NCI-H2081 (cell line): ENCODE measurements at places on chromosomes 2 and 18.

DNA sequence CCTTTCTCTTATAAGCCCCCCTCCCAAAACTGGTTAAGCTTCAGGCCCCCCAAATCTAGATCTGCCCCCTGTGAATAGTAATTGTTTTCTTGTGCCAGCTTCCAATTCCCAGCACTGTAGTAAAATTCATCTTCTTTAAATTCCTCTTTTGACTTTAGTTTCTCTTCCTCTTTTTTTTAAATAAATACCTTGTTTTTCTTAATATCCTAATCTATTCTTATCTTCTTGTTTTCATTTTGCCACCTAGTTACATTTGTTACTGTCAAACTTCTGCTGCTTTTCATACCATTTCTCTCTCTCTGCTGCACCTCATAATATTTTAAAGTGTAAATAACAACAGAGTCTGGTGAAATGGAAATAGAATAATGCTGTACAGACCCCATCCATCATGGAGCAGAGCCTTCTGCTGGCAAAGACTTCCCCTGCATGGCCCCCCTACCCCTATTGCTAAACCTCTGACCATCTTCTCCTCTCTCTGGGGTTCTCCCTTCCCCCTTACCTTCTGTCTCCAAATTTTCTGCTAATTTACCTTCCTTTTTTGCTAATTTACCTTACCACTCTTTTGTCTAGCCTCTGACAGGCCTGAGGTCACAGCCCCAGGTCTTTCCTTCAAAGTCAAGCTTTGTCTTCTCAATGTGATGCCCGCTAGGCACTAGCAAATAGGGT, 94.9 kb upstream of the PAPOLG start:
- no peak for DNase-seq

DNA sequence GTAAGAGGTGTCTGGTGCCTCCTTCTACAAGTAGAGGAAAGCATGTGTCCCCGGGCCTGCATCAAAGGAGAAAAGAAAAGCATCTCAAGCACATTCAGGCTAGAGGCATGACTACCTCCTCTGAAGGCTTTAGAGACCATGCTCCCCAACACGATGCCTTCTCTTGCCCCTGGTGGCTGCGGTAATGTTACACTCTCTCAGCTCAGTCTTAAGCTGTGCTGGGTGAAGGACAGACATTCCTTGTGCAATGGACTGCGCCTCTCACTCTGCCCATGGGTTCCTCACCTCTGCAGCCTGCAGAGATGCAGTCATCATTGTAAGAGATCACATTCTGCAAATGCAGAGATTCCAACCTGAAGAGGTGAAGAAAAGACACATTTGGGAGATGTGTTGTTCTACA, 148.2 kb upstream of the HNRNPA3 start:
- no peak for DNase-seq

DNA sequence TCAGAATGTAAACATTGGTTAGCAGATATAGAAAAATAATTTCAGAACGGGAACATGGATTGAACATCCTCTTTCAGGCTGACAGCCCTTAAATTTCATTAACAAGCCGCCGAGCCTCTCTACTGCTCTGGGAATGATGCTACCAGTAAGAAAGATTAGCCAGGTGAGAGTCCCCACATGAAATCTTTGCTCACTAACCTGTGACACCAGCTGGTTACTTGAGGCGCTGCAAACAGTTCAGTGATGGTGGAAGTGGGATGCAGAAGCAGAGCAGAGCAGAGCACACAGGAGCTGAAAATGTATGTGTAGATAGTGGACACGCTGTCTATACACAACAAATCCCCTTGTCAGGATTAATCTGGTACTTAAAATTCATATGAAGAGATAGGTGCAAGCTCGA, 721.1 kb downstream of the DPP10 start:
- peak; percentile 32 for DNase-seq

DNA sequence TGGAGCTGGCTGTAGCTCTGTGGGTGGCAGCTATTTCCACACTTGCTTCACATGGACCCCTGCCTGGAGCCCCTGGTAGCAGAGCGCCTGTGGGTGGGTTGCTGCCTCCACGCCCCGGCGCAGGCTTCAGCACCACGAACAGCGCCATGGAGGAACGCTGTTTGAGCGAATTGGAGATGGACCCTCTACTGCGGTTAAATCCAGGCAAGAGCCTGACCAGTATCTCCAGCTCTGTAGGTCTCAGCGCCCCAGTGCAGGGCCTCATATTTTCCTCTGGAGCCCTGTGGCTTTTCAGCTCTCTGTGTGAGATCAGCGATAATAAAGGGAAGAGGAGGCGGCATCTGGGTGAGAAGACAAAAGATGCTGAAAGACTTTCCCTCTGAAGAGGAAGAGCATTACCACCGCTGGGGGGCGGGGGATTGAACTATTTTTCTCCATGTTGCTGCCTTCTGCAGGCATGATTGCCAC, 12.0 kb downstream of the ONECUT2 start:
- no peak for DNase-seq

DNA sequence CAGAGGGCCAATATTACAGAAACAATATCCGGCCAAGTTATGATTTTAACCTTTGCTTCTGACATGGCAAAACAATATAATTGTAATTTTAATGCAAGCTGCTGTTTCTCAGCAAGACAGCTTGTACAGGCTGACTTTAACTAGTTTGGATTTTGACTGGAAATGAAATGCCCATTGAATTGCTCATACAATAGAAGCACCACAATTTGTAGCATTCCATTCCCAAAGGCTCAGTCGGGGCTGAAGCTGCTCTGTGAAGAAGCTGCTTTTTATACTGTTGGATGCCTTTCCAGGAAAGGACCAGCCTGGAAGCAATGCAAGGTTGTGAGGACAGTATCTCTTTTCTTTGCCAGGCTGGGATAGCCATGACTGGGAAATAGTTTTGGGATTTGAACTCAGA, 677.0 kb upstream of the FANCL start:
- no peak for DNase-seq

GRCh38 chr2:221109552-221109951, 462.6 kb downstream of the EPHA4 start:
- no peak for DNase-seq

DNA sequence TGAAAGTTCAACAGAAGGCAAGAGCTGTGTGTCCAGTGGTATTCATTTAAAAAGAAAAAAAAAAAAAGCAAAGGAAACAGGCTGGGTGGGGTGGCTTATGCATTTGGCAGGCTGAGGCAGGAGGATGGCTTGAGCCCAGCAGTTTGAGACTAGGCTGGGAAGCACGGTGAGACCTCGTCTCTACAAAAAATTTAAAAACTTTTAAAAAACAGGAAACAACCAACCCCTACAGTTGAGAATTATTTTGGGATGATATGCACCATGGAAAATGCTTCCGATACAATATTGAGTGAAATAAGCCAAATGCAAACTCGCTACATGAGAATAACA, 31.2 kb downstream of the PTPN18 start:
- no peak for DNase-seq

- DNase-seq, result no peak
Measured at GRCh38 chr18:56804395-56804794, 153.2 kb downstream of the WDR7 start.

DNA sequence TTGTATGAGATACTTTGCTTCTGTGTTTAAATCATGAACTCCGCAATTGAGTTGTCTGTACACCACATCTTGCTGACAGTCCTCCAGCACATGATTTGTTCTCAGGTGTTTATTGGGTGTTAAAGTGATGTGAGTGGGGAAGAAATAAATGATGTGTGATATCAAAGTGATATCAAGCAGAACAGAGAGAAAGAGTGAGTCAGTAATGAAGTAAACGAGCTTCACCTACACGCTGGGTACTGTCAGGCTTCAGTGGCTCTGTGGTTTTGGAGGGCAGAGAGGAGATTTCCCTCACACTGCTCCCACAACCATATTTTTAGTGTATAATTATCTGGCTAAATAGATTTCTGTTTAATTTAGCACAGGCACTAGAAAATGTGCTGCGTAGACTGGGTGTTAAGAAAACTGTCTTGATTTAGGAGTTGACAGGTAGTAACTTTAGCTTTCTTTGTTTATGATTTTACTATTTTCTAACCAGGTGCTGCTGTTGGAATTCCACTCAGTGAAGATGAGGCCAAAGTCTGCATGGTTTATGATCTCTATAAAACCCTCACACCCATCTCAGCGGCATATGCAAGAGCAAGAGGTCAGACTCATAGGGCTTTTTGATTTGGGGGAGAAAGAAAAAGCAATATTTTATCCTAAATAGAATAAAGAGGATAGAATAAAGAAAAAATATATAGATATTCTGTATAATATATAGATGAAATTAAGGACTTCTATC, 21.2 kb downstream of the ATIC start:
- no peak for DNase-seq

DNA sequence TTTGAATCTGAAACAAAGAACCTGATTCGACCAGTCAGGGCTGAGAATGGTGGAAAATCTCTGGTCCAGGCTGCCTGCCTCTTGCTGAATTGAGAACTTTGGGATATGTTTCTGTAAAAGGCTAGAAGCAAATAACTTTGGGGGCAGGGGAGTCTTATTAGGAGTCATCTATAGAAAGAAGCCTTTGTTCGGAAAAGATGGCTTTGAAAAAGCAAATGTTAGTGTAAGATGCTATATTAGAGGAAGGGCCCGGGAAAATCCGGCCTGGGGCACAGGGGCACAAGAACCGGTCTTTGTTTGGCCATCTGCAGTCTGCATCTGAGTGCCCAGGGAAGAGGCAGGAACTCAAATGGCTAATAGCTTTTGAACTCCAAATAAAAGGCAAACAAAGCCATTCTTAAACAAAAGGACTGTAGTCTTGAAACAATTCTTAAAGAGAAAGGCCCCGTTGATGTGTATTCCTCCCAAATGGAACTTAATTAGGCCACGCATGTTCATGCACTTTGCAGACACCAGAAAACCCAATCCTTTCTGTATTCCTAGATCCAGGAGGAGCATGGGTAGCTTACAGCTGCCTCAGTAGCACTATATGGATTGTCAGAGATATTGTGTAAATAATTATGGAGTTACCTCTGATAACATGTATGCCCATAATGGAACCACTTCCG, 180.0 kb upstream of the ARL4C start:
- DNase-seq, result peak; percentile 59

DNA sequence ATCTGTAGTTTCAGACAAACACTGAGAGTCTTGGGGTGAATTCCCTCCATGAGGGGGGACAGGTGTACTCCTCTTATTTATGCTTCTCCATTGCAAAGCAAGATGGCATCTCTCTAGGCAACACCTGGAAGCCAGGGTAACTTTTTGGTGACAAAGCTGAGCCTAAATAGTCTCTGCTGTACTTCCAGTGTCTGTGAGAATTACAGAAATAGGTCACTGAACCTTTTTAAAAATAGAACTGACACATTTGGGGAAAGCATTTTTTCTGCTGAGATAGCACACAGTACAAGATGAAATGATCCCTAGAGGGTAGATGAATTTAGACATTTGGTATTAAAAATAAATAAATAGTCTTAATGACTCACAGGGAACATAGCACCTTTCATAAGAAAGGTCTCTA, 71.7 kb upstream of the SP3 start:
- DNase-seq, result no peak

- DNase-seq, result no peak
Measured at GRCh38 chr2:62920070-62920469, 130.6 kb upstream of the OTX1 start.

GRCh38 chr2:19859565-19859964, 42.2 kb downstream of the TTC32 start:
- no peak for DNase-seq

DNA sequence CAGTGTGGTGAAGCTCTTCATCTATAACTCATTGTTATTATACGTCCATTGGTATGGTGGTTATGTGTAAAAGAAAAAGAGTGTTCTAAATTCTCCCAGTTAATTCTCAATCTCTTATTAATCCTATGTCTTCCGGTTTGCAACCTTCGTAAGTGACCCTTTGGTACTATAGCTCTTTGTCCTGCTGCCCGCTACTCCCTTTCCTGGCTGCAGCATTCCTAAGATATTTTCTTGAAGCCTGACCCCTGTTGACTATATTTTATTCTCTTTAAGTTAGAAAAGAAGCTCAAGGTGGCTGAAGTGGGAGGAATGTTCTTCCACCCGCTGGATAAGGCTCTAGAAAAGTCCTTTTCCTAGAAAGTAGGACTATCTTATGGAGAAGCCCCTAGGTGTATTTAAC, 684.8 kb downstream of the SOCS6 start:
- DNase-seq, result no peak

- DNase-seq, result no peak
Measured at GRCh38 chr2:28653892-28654662, 97.6 kb upstream of the PPP1CB start.

GRCh38 chr18:48356151-48356745, 52.9 kb downstream of the ZBTB7C start:
- DNase-seq, result no peak

- no peak for DNase-seq
Measured at GRCh38 chr2:1502891-1503304, 89.6 kb downstream of the TPO start.

GRCh38 chr18:48136051-48136826, 205.8 kb upstream of the SMAD2 start:
- peak; percentile 14 for DNase-seq

DNA sequence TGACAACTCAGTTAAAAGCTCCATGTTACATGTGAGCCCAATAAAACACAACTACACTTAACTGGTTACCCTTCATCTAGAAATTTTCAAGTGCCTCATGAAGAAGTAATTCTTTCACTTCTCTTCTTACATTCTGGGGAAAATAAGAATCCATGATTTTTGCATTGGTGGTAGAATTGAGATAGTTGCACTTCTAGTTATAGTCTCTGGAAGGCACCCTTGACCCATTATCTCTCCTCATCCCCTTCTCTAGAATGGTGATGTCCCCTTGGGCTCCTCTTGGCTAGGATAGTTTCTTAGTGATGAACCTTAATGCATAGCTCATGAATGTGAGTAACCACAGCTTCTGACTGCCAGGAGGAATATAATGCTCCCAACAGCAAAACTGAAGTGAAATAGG, 3.6 kb downstream of the LGALSL start:
- no peak for DNase-seq

DNA sequence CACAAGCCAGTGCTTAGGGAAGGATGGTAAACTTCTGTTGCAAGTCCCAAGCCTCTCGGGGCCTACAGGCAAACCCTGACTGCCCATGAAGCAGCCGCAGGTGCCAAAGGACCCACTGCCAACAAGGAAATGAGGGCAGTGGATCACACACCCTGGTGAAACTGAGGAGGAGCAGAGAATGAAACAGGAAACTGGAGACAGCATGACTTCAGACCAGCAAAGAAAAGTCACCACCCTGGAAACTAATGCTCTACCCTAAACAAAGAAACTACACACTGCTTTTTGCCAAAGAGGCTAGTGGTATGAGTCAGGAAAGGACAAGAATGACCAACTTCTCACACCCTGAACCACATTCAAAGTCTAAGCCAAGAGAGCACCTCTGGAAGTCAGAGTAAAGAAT, 97.2 kb downstream of the MYO5B start:
- DNase-seq, result no peak

- no peak for DNase-seq
Measured at GRCh38 chr2:142876423-142876822, 1.0 kb upstream of the KYNU start.

- no peak for DNase-seq
Measured at GRCh38 chr18:79448621-79449020, 52.9 kb downstream of the NFATC1 start.

GRCh38 chr18:21115519-21116411, 4.2 kb upstream of the ROCK1 start:
- no peak for DNase-seq
